ENCODE measurements at places on chromosomes 11 and 22.
A peak's percentile ranks its signal among the peaks of the same experiment; 100 is the strongest.

DNA sequence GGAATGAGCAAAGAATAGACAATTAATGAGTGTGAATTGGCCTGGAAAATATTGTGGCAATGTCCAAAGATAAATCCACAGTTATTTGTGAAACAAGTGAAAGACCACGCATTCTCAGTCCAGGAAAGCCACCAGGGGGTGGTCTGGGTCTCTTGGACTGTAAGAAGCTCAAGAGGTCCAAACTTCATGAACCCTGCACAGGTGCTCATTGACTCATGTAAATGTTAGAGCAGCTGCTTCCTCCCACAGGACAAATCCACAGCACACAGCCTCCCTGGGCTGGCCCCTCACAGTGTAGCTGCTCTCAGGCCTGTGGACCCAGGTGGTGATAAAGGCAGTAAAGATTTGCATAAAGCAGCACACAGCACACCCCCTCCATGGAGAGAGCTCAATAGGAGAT is 114.0 kb downstream of the ZNF280B start:
- DNase-seq, result no peak

DNA sequence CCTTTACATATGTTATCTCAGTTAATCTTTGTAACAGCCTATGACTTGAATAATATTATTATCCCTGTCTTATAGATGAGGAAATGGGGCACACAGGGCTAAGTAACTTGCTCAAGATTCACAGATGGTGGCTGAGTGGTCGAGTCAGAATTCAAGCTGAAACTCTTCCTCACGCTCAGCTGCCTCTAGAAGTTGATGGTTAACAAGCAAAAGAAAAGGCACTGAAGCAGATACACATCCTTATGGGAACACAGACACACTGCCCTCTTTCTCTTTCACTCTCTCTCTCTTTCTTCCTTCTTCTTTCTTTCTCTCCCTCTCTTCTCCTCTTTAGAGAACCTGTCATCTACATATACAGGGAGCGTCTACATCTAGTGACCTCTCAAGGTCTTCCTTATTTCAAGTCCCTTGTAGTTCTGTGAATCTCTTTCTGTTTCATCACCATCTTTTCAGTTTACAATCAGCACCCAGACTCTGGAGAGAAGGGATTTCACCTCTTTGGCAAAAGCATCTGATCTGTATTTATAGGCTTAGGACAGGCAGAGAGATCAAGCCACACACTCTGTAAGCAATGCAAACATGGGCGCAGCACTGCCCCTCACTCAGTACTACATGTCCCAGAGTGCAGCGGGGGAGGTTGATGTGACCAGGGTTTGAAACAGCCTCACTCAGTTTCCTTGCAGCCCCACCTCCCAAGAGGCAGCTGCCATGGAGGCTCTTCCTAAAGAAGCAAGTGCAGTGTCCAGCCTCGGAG is 75.7 kb downstream of the GRAMD1B start:
- no peak for DNase-seq

GRCh38 chr11:131653260-131653659 is 282.8 kb downstream of the NTM start:
- no peak for DNase-seq

DNA sequence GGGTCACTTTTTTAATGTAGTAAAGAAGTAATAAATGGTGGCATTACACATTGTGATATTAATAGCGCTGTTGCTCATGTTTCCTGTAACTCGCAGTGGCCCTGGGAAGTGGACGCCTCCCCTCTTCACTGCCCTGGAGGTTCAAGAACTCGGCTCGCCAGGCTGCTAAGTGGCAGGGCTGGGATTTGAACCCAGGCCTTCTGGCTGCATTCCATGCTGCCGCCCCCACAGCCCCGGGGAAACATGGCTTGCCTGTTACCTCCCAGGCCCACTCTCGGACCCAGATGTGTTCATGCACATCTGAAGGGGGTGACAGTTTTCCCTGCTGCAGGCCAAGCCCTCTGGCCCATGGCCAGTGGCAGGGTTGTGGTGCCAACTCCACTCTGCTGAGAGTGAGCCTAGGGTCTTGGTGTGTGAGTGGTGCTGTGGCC is 25.0 kb upstream of the MGAT3 start:
- DNase-seq, result peak; percentile 45

DNA sequence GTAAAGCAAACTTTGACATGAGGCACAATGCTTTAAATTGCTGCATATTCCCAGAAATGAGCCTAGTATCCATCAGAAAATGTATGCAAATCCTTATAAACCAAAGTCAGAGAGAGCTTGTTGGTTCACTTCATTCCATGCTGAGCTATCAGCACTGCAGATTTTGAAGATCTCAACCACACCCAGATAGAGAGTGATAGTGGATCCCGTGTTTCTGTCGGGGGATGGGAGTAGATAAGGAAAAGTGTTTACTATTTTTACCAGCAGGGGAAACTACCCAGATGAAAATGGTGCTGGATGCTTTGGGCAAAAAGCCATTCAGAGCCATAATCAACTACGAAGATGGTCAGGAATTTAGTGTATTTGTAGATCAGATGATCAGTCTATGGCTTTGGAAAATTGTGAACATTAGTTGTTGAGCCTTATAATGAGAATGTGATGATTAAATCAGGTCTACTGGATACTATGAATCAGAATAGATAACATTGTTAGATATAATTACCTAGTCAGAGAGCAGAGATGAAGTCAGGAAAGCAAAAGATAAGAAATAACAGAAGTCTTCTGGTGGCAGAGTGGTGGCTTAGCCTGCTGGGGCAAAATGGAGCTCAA is 10.8 kb downstream of the OR51B6 start:
- no peak for DNase-seq

DNA sequence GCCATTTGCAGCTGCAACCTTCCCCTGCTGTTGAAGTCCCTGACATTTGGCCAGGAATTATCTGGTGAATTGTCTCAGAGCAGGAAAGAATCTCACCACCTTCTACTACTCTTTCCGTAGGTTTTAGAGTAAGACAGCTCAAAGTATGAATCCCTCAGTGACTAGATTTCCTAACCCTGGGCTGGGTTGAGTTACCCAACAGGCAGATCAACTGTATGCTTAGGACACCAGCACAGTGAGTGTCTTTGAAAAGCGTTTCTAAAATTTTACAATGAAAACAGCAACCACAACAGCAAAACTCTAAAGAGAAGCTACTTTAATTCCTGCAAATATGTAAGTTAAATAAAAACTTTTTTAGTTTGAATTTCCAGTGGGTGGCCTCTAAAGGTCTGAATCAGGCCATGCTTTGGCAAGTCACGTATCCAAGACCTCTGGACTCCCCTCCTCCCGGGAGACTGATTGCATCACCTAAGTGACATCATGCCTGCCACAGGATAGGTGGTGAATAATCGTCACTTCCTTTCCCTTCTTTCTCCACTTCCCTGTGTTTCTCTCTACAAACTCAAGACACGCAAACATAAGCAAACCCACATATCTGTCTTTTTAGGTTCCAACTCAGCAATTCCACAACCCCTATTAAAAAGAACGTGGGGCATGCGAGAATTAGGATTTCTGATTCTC is 7.8 kb downstream of the OR8B12 start:
- peak; percentile 73 for DNase-seq

GRCh38 chr22:44667829-44668189 is 34.2 kb upstream of the PRR5 start:
- no peak for DNase-seq

GRCh38 chr11:119318240-119319135 is 1.6 kb upstream of the MCAM start:
- peak; percentile 73 for DNase-seq

- DNase-seq, result peak; percentile 63
These were observed 3.5 kb downstream of the ESAM start for GRCh38 chr11:124758355-124759265.

- peak; percentile 95 for DNase-seq
These were observed 134.6 kb upstream of the TEAD1 start for GRCh38 chr11:12539572-12539971.

DNA sequence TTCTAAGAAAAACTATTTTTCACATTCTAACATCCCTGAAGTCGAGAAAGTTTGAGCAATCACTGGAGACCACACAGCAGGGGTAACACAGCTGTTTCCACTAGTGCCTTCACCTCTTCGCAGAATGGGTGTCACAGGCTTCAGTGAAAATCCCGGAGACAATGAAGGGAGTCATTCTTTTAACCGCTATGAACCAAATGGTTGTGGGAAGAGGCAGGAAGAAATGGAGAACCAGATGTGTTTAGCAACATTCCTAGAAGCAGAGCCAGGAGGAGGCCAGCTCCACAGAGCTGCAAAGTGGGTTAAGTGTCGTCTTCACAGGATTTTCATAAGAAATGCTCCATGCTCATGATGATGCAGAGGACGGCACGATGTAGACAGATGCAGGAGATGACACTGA is 221.1 kb downstream of the LARGE1 start:
- no peak for DNase-seq

DNA sequence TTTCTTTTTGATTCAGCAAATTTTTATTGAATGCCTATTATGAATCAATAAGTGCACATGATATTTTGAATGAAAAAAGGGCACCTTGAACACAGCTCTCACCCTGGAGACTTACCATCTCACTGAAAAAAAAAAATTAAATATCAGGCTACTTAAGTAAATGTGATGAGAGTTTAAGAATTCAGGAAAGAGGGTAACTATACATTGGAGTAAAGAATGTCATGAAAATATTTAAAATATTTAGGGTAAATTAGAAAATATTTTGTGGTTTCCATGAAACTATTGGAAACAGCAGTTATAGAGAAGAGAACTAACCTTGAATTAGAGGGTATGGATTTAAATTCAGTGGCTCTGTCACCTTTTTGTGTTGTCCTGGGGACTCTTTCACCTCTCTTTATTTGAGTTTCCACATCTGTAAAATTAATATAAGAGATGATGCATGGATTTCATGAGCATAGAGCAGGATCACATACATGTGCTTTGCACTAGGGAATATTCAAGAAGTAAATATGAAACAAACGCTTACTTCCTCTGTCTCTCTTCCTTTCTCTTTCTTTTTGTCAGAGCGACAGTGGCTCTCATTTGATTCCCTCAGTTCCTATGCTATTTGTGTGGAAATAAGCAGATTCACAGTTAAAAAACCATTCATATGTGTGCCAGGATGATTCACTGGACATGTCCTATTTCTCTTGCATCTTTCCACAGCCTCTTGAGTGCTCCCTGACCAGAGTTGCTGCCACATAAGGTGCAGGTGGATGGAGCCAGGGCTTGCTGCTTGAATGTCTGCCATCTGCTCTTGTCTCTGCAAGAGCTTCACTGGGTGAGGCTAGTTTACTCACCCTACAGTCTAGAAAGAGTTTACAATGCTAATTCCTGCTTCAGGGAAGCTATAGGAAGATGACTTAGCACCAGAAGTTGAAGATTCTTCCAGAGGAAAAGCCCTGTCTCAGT is 533.1 kb downstream of the ETS1 start:
- peak; percentile 68 for DNase-seq

- DNase-seq, result no peak
These were observed 27.9 kb upstream of the KRTAP5-7 start for GRCh38 chr11:71499125-71499524.

GRCh38 chr22:29353286-29353685 is 35.1 kb downstream of the AP1B1 start:
- DNase-seq, result no peak

GRCh38 chr11:13294771-13295579 is 17.4 kb downstream of the BMAL1 start:
- DNase-seq, result no peak

DNA sequence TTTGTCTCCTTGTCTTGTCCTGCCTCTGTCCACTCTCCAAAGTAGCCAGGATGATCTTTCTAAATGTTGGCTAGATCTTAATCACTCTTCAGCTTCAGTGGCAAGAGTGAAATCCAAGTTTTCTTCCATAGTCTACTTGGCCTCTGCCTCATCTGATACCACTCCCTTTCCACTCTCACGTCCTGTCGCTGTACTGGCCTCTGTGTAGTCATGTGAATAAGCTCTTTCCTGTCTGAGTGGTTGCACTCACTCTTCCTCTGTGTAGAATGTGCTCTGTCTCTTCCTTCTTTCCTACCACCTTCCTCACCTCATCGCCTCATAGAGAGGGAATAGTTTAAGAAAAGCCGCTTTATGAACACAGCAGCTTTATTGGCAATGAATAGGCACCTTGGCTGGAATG is 86.5 kb downstream of the WNT11 start:
- DNase-seq, result no peak

DNA sequence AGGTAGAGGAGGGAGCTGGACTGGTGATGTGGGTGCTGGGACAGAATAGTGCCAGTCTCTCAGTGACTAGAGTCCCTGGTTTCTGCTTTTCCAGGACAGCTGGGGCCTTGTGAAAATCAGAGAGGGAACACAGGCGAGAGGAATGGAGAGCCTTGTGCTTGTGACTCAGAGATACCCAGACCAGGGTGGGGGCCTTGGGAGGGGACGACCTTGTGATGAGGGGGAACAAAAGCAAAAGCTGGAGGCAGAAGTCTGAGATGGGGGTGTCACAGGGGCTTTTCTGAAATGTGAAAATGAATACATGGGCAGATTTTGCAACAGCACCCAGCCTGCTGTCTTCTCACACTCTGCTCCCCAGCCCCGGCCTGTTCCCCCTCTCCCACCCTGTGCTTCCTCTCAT is 3.4 kb upstream of the NR1H3 start:
- peak; percentile 41 for DNase-seq

GRCh38 chr22:25027959-25028840 is 75.7 kb downstream of the KIAA1671 start:
- peak; percentile 49 for DNase-seq

Data from cardiac fibroblast (primary cell).